ENCODE measurements at places on chromosomes 2 and 18.
A peak's percentile ranks its signal among the peaks of the same experiment; 100 is the strongest.

DNA sequence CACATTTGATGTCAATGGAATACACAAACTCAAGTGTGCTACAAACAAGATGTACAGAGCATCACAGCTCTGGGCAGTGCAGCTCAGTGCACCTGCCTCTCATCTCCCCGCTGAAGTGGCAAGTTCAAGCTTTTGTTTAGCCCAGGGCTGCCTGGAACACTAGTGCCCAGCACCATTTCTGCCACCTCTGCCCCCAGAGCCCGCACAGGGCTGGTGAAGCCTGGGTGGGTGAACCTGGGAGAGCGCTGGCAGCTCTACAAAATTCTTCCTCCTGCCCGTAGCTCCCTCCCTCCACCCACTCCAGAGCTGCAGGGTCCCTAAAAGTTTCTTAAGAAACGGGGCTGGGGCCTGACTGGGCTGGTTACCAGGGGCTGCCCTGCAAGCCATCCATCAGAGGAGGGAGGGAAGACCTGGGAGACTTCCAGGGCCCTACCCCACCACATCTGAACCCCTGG is 1.5 kb downstream of the HES6 start:
- DNase-seq: no peak

- DNase-seq: no peak
Measured at GRCh38 chr18:48789259-48789812, 161.4 kb downstream of the SMAD7 start.

- no peak for DNase-seq
Measured at GRCh38 chr2:124309563-124310138, 284.6 kb downstream of the CNTNAP5 start.

GRCh38 chr2:189866296-189866695 is 82.0 kb downstream of the PMS1 start:
- DNase-seq: no peak

- DNase-seq: no peak
Measured at GRCh38 chr18:29531746-29532145, 1354.8 kb upstream of the CDH2 start.

DNA sequence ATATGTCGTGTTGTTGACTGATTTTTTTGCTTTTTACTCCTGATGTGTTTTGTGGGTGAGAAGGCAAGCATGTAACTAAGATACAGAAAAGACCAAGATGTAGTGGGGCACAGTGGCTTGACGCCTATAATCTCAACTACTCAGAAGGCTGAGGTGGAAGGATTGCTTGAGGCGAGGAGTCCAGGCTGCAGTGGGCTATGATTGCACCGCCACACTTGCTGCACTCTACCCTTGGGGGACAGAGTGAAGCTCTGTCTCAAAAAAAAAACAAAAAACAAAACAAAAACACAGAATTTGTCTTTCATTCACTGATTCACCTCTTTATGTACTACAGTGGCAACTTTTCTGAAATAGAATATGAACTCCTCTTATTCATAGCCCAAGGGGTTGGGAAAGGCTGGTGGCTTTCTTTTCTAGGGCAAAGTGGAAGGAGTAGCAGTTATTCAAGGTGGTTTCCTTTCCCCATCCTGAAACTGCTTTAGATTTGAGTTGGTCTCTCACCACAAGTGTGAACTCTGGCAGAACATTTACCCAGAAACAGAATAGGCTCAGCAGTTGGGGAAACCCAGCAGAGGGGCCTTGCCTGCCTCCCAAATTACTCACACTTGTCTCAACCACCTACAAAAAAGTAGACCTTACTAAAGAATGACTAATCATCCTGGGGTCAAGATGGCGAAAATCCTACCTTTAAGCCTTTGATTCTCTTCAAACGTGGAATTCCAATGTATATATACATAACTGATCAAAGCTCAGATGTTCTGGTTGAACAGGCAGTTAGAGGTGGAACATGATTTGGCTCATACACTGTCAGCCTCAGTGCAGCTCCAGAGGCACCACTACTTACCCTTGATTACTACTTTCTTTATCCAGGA is 6.5 kb downstream of the TANK start:
- peak; percentile 82 for DNase-seq

DNA sequence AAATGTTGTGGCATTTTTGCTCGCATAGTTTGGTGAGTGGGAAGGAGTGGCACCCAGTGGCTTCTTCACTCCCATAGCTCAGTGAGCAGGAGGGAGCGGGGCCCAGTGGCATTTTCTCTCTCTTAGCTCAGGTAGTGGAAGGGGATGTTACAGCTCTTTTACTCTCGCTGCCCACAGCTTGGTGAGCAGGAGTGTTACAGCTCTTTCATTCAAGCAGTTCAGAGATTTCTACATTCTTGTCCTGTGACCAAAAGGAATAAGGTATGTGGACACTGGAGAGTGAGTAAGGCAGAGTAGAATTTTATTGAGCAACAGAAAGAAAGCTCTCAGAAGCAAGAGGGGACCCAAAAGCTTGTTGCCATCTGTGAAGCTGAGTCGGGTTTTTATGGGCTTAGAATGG is 192.4 kb downstream of the SPAG16 start:
- DNase-seq: no peak

- peak; percentile 29 for DNase-seq
Measured at GRCh38 chr18:44680273-44681075, at the start of gene SETBP1. TSS of gene SETBP1 (plus strand) at chr18:44680888. CDS start at chr18:44701347, 20,459 bp downstream.

DNA sequence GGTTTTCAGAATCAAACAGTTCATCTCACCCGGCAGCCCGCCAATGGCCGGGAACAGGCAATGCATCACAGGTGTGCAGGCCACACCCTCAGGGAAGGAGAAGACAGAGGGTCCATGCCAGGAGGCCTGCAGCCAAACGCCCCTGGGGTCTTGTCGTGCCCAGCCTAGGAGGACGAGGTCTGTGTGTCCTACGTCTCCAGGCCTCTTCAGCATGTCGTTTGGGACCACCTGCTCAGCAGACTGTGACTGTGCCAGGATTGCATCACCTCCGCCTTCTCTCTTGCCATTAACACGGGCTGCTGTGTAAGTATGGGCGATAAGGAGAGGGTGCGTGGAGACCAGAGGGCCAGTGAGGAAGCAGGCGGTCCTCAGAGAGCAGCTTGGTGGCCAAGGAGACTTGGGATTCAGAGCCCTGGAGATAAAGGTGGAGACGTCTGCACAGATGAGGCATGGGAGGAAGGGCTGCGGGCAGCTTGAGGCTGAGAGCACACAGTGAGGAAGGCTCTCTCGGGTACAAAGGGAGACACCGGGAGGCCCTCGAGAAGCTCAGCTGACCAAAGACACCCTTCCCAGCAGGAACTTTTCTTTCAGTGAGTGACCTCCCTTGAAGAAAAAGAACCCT is 37.4 kb upstream of the KLHL29 start:
- DNase-seq: no peak

GRCh38 chr2:215386566-215386965 is 49.3 kb downstream of the FN1 start:
- DNase-seq: no peak

DNA sequence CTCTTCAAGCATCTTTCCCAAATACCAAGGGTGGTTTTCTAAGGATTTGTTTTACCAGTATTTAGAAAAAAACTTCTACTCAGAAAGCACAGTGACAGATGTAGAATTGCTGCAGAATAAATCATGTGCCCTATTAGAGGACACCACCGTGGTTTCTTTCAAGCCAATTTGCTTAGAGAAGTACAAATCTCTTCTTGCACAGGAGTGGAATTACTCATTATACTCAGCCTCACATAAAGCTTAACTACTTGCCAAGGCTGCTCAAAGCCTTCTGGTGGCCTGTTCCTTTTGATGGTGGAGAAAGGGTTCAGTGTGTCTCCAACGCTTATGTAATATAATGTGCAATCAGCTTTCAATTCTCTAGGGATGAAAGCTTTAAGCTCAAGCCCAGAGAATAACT is 66.5 kb upstream of the CTNNA2 start:
- no peak for DNase-seq

DNA sequence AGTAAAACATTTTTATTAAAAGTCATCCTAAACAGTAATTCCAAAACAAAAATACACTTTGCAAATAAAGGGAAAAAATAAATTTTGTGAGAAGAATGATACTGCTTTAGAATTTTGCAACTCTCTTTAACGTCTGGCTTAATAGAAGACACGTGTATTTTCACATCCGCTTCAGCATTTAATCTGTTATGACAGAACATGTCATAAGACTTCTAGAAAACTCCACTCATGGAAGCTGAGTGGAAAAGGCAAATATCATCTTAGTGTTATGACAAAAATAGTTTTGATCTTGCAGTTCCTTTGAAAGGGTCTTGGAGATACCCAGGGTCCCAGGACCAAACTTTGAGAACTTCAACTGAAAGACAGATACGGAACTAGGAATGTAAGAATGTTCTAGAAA is 350.1 kb downstream of the NCKAP5 start:
- no peak for DNase-seq

- no peak for DNase-seq
Measured at GRCh38 chr2:234189230-234189629, 138.7 kb downstream of the SPP2 start.

- DNase-seq: no peak
Measured at GRCh38 chr2:199458009-199458805, 468 bp upstream of the SATB2 start.

GRCh38 chr2:222754324-222754930 is 83.0 kb downstream of the MOGAT1 start:
- DNase-seq: no peak

DNA sequence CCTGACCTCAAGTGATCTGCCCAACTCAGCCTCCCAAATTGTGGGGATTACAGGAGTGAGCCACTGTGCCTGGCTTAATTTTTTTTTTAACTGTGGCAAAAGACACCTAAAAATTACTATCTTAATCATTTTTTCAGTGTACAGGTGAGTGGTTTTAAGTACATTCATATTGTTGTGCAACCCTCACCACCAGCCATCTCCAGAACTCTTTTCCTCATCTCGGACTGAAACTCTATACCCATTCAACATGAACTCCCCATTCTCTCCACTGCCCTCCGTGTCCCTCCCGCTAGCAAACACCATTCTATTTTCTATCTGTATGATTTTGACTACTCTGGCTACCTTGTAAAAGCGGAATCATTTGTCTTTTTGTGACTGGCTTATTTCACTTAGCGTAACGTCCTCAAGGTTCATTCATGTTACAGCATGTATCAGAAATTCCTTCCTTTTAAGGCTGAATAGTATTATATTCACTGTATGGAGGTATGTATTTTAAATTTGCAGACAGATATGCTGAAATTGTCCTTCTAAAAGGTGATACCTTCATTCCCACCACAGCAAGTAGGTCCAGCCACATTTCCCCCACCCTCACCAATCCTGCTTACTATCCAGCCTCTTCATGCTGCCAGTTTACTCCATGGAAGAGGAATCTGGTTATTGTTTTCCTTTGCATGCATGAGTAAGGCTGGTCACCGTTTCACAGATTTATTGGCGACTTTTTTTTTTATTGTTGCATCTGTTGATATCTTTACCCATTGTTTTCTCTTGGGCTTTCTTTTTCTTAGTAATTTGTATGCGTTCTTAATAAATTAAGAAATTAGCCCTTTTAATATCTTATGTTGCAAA is 40.6 kb upstream of the ANXA4 start:
- no peak for DNase-seq

- peak; percentile 0 for DNase-seq
Measured at GRCh38 chr2:102686479-102687439, 67.4 kb downstream of the SLC9A2 start.

DNA sequence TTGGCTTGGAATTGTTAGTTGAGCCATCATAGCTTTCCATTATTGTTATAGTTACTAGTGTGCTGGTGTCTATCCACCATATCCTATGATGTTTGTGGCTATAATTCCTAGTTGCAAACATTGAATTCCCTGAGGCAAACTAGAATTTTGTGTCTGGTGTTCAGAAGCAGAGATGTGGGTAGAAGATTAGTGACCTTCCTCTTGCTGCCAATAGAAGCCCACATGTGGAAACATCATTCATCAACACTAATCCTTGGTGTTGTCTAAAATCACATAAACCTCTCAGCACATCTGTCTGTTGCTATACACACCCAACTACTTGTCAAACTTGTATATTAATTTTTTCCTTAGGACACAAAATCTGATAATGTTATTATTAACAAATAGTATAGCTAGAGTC is 374.1 kb downstream of the TGIF1 start:
- DNase-seq: no peak

GRCh38 chr2:148540022-148540421 is 104.5 kb upstream of the EPC2 start:
- DNase-seq: no peak

DNA sequence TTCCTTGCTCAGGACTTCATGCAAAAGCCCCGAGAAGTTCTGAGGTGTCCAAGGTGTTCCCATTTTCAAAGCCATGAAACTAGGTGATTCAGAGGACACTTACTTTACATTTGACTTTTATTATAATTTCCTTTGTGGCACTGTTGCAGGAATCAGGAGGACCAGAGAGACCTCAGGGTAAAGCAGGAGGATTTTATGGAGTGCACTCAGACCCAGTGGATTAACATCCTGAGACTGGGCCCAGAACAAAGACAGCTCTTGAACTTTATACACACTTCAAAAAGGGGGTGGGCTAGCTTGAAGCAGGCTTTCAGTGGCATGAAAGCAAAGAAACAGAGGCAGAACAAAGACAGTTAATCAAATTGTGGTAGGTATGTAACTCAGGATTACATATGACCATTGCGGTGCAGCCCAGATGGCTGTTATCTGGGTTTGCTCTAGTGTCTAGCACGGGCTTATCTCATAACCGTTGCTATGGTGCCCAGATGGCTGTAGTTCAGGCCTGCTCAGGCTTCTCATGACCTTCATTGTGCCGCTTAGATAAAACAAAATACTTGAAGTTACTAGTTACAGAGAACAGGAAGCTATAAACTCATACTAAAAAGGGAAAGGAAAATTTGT is 39.4 kb downstream of the TMEM182 start:
- DNase-seq: no peak

- DNase-seq: peak; percentile 81
Measured at GRCh38 chr18:13612196-13612997, 114.0 kb downstream of the FAM210A start.

- peak; percentile 18 for DNase-seq
Measured at GRCh38 chr18:58195278-58195765, 151.3 kb downstream of the NEDD4L start.

DNA sequence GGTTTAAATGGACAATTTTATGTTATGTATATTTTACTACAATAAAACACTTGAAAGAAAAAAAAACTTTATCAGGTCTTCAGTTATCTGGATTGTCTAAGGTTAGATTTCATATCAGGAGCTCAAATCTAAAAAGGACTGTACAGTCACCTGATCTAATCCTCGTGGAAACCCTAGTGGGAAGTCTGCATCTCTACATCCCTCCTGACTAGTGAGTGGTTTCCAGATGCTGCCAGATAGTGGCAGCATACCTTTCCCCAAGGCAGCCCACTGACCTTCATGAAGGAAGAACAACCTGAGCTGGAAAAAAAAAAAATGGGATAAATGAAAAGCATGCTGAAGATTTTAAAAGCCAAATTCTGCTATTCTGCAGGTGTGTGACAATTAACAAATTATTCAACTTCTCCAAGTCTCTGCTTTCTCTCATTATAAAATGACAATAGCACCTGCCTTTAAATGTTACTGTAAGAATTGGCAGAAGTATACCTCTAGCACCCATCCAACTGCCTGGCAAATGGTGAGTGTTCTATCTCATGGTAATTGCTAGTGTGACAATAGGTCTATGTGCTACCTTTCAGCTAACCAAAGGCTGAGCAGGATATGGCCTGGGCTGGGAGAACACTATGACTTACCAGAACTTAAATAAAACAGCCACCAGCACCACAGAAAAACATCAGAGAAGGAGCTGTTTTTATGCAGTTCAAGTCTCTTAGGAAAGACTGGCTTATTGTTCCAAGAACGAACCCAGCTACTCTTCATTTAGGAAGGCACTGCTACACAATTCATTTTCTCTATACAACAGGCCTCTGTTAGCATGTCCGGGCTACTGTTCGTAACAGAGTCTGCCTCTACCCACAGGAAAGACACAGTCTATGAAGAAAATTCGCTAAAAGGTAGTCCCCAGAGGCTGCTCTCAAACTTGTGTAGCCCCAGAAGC is 8.6 kb downstream of the CLASP1 start:
- DNase-seq: no peak

- no peak for DNase-seq
Measured at GRCh38 chr2:73297586-73297985, 4.2 kb upstream of the EGR4 start.
